Kidney (tissue), 22 donors: ENCODE measurements at places on chromosomes 4 and X. TPM values are rescaled to one million over a fixed set of nuclear protein-coding genes. Genes with fewer than 3 reads are reported as not detected.

Gene WDR17
- total RNA-seq, result 6.4 TPM

Gene NALF2
- 2.0 TPM for total RNA-seq

Gene MTMR8
- 2.7 TPM for total RNA-seq

DNA sequence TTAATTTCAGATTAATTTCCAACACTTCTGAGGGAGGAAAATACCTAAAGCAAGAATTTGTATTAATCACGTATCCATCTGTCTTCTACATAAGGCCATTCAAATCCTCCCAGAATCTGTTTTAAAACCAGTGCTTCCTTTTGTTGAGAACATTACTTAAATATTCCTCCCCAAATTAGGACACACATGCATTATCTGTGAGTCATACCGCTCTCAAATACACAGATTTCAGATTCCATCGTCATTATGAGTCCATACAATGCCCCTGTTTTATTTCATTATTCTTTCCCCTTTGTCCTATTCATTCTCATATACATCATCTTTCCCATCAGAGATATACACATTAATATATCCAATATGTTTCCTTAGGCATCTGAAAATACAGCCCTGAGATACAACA lies 57.3 kb upstream of the PRSS12 start:
- no peak for DNase-seq

- DNase-seq, result no peak
Measured at GRCh38 chr4:12595986-12596385, 888.2 kb downstream of the RAB28 start.

GRCh38 chr4:55904576-55904975 lies 44.2 kb upstream of the CEP135 start:
- no peak for DNase-seq

GRCh38 chrX:19440713-19441112 lies 74.6 kb downstream of the MAP3K15 start:
- DNase-seq, result no peak

GRCh38 chr4:129129143-129129542 lies 33.2 kb downstream of the C4orf33 start:
- DNase-seq, result no peak

GRCh38 chr4:8704632-8705031 lies 112.1 kb downstream of the CPZ start:
- no peak for DNase-seq
